ENCODE measurements at places on chromosomes 7 and 10. TPM values are rescaled to one million over a fixed set of nuclear protein-coding genes. Genes with fewer than 3 reads are reported as not detected.

The SPDYE2 gene
- not detected for total RNA-seq

The OPALIN gene
- total RNA-seq: not detected

The RPEL1 gene
- not detected for total RNA-seq

The MPP7 gene
- 8.9 TPM for total RNA-seq

The CUX1 gene
- 94.4 TPM for total RNA-seq

The WDFY4 gene
- total RNA-seq: 2.0 TPM

The PTEN gene
- 55.9 TPM for total RNA-seq

The KCNMA1 gene
- total RNA-seq: 3.5 TPM

The DCLRE1C gene
- 4.1 TPM for total RNA-seq

The KNDC1 gene
- 1.8 TPM for total RNA-seq

The HMX3 gene
- not detected for total RNA-seq

The FAM107B gene
- total RNA-seq: 14.1 TPM

The TMEM243 gene
- 17.9 TPM for total RNA-seq

The MINPP1 gene
- 9.9 TPM for total RNA-seq

The TMEM213 gene
- not detected for total RNA-seq

The ADAM12 gene
- 0.71 TPM for total RNA-seq

- no peak for DNase-seq
Observed at GRCh38 chr10:101588879-101589278, 758 bp downstream of the DPCD start.

DNA sequence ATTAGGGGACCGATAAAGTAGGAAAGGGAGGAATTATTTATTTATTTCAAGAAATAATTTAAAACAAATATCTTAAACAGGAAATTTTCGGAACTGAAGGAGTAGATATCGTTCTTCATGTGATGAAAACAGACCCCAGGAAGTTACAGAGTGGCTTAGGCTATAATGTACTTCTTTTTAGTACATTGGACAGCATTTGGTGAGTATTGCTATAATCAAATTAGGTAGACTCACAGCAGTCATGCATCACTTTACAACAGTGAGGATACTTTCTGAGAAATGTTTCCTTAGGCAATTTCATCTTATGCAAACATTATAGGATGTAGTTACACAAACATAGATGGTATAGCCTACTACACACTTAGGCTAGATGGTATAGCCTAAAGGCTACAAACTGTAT lies 33.0 kb downstream of the FAM237B start:
- no peak for DNase-seq

- DNase-seq: no peak
Observed at GRCh38 chr10:10745291-10745690, 272.4 kb upstream of the CELF2 start.

- no peak for DNase-seq
Observed at GRCh38 chr7:101595246-101595645, 33.9 kb downstream of the MYL10 start.

GRCh38 chr7:116024826-116025809 lies 5.4 kb downstream of the TFEC start:
- DNase-seq: no peak

DNA sequence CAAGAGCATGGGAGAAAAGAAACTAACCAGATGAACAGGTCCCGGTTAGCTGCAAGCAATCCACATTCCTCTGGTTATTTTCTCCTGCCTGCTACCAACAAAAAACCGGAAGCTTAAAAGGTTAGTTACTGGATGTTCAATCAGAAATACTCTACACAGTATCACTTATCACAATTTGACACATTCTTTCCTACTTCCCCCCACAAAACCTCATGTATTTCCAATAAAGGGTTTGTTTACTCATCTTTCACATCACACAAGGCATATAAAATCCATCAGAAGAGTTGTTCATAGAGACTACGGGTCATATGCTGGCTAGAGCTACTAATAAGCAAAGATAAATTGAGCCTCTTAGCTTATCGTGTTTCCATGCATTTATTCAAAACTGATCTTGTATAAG lies 4.8 kb downstream of the SLC25A28 start:
- no peak for DNase-seq

DNA sequence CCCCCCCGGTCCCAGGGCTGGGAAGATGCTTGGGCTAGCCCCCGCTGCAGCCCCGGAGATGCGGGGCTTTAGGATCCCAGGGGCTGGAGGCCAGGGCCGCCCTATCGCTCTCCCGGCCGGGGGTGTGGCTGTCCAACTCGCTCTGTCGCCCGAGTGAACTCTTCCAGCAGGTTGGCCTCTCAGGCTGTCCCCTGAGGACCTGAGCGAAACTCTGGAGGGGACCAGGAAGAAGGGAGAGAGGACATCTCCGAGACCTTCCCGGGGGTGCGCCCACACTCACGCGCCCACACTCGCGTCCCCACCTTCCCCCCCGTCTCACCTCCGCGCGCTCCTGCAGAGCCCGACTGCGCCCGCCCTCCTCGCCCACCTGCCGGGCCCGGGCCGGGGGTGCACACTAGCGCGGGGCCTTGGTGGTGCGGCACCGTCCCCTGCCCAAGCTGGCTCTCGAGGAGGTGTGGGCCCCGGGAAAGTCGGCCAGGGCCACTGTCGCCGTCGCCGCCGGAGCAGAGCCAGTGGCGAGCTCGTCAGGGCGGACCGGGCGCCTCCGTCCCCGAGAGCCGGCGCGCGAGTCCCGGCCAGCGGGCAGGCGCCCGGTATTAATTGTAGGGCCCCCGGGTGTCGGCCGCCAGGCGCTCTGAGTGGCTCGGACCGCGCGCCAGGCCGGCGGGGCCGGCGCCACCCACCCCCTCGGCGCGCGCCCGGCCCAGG lies 101.7 kb upstream of the SVIL start:
- peak; percentile 65 for DNase-seq

- no peak for DNase-seq
Observed at GRCh38 chr7:123961771-123962170, 36.7 kb downstream of the SPAM1 start.

GRCh38 chr7:156603629-156604028 lies 36.9 kb upstream of the RNF32 start:
- DNase-seq: no peak

DNA sequence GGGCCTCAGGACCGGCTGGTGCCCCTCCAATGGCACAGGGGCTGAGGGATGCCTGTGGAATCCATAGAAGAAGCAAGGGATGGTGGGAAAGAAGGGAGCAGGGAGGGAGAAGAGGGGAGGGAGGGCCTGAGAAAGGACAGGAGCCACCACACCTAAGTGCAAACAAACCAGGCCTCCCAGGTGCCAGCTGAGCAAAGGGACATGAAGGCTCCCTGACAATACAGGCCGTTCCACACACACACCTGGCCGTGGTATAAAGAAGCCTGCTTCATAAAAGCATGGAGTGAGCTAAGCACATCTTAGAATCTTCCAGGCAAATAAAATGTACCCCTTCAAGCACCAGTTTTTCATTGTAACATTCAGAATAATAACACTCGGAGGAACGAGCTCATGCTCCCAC lies 54.0 kb downstream of the OAT start:
- DNase-seq: no peak

DNA sequence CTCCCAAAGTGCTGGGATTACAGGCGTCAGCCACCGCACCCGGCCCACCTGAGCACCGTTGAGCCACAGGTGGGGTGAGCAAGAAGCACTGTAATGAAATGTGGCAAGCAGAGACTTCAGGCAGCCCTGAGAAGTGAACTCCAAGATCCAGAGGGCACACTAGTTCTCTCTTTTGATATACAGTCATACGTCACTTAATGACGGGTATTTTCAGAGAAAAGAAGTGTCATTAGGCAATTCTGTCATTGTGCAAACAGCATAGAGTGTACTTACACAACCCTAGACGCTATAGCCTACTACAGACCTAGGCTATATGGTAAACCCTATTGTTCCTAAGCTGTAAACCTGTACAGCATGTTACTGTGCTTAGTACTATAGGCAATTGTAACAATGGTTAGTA lies 7.9 kb downstream of the PANK1 start:
- DNase-seq: no peak

DNA sequence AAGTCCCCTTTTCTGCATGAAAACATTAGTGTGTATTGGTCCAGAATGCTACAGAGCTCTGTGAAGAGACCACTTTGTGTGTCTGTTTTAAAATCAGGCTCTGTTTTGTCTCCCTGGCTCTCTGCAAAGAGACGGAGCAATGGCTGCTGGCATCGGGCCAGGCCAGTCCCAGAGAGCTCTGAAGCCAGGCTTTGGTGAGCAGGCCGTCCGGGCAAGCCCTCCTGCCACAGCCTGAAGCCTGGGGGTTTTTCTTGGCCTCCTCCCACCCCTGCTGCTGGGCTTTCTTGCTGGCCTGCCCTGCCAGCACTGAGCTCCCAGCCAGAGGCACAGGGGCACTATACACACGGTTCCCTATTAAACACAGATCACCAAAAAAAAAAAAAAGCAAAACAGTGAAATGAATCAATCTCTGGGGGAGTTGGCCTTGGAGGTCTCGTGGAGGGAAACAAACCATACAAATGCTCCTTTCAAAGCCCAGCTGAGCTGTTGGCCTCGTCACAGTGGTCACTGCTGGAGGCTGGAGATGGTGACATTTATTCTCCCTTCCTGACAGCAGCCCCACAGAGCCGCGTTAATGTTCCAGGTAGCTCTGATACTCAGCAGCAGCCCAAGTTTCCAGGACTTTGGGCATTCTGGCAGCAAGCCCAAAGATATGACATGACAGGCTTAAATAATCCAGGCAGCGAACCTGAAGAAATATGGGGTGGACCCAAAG lies 237.2 kb downstream of the TCF7L2 start:
- DNase-seq: no peak

DNA sequence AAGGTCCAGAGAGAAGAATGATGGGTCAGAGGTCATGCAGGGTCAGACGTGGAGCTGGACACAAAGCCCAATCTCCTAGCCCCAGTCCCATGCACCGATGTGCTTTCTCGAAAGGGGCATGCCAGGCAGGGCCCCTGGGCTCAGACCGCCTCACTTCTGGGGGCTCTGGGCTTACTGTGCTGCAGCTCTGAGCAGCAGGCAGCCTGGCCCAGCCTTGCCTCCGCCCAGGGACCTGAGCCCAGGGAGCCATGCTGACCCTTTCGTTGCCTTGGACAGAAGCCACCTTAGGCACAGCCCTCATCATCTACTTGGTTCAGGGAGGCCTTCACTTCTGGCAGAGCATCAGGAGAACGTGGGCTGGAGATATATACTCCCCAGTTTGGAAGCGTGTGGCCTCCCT lies 161.2 kb downstream of the GRK5 start:
- no peak for DNase-seq

GRCh38 chr10:129713659-129714265 lies 246.7 kb downstream of the MGMT start:
- DNase-seq: peak; percentile 28

- no peak for DNase-seq
Observed at GRCh38 chr10:77392851-77393250, 244.8 kb downstream of the KCNMA1 start.

GRCh38 chr10:7605565-7606295 lies 61.0 kb downstream of the ITIH5 start:
- no peak for DNase-seq

DNA sequence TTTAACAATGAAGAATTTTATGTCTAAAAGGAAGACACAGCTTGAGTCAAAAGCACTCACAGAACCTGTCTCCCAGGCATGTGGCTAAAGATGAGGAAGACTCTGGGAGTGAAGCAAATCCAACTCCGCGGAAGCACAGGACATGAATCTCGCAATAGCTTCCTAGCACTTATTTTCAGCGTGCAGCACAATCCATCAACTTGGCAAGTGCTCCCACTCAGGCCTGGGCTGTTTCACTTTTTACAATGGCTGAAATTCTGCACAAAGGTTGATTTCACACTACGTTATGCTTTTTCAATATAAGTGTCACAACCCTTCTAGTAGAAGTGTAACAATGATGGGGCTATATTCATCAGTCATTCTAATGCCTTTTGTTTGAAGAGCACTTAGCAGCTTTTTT lies 180.2 kb downstream of the XPNPEP1 start:
- DNase-seq: no peak

DNA sequence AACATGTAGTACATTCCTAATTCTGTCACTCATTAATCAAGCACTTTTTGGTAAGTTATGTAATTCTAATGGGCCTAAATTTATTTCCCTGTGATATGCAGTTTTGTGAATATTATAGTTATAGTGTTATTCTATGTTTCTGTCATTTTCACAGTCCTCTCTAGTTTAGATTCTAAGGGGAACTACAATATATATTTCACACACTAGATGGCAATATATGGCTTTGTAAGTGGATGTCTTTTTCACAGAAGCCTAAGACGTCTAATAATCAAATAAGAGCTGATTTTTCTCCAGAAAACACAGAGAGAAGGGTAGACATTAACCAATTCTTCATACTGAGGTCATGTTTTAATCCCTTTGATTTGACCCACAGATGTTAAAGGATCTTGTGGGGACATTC lies 18.0 kb downstream of the RNLS start:
- no peak for DNase-seq

DNA sequence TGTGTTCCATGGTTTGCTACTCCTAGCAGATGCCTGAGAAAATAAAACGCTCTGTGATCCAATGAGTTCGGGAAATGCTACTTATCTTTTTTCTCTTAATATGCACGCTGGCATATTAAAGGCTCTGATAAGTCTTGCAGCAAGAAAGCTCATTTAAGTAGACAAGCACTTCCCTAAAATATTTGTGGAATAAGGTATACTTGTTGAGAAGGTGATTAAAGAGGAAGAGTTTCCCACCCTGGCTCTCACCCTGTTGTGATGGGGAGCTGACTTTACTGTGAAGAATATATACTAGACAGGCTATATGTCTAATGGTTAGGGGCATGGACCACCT lies 279.4 kb downstream of the RPS24 start:
- DNase-seq: no peak

DNA sequence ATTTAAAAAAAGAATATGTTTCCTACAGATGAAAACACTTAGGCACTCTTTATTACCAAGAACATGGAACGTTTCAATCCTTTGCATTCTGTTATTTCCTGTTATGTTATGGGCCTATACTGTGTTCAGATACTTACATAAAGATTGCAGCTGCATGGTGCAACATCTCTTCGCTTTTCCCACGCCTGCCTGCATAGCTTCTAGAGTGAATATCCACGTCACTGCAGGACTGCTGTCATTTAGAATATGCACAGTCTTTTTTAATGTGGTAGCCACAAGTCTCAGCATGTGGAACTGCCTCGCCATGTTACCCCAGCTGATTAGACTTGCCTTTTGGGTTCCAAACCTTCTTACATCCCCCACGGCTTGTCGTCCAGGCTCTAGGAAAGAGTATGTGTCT lies 69.6 kb upstream of the GATA3 start:
- no peak for DNase-seq

- no peak for DNase-seq
Observed at GRCh38 chr7:485188-486081, 34.2 kb downstream of the PDGFA start.

GRCh38 chr10:29949411-29950011 lies 109.9 kb downstream of the JCAD start:
- DNase-seq: no peak

Data from right atrium auricular region (tissue), 2 donors.